ENCODE measurements at places on chromosomes 2 and 18.

GRCh38 chr2:217886720-217887309, 116.0 kb downstream of the TNS1 start:
- no peak for DNase-seq

DNA sequence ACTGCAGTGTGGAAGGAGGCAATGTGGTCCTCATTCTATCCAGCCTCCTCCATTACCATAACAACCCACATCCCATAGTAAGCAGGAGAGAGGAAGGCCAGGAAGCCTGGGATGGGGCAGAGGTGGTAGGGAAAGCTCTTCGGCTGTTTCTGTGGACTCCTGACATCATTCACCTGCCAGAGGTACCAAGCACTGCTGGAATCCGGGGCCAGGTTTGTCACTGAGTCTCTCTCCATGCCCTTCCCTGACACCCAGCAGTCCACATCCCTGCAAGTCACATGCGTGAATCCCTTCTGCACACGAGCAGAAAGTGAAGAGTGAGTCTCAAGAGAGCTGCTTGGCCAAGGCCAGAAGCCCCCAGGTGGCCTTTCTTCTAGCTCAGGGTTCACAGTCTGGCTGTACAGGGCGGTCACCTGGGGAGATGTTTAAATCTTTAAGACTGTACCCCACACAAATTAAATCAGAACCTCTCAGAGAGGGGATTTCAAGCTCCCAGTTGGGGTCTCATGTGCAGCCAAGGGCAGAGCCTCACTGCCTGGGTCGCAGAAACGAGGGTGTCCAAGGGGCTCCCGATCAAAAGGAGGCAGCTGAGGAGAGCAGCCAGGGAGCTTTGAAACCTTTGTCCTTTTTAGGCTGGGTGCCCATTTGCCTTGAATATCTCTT, 94.2 kb downstream of the ARMC9 start:
- no peak for DNase-seq

DNA sequence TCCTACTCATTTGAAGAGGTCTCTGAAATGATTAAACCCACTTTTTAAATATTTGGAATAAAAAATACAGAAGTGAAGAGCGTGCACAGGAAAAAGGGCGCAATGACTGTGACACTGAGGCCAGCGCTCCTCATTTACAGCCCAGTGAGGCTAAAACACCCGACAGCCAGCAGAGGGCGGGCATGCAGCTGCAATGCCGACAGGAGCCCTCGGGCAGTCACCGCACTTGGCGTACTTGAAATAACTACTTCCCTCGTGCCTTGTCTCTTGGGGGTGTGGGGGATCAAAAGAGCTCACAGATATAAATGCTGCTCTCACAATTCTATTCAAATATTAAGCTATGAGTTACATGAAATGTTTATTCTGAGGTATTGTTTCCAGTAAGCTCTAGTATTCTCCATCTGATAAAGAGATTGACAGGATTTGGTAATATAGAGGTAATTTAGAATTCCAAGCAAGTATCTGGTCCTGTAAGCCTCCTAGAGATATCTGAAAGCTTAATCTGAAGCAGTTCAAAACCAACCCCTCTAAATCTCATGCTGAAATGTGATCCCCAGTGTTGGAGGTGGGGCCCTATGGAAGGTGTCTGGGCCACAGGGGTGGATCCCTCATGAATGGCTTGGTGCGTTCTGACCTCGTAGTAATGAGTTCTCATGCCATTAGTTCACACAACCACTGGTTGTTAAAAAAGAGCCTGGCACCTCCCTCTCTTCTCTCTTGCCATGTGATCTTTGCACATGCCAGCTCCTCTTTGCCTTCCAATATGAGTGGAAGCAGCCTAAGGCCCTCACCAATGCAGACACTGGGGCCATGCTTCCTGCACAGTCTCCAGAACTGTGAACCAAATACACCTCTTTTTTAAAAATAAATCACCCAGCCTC, 93.6 kb downstream of the ZAP70 start:
- DNase-seq, result peak; percentile 9

DNA sequence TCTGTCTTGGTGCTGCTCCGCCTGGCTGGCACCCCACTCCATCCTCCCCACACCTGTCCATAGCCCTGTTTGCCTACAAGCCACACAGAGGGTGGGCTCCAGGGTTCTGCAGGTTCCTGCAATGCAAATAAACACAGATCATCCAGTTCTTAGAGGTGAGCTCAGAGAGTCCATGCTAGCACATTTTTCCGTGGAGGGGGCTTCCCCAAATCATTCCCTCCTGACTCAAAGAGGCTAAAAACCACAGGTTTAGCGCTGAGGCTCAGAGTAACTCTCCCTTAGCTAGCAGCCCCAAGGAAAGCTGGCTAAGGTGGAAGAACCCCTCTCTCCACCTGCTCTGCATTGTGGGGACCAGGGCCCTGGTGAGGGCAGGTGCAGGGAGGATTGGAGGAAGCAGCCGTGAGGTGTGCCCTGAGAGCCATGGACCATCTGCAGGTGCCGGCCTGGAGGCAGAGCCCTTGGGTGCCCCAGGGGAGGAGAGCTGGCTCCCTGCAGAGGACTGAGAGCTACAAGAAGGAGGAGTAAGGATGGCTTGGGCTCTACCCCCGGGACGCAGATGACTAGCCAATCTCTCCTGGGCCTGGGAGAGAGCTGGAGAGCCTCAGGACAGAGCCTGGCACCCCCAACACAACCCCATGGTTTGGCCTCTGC, 23.8 kb upstream of the TEX44 start:
- DNase-seq, result no peak

DNA sequence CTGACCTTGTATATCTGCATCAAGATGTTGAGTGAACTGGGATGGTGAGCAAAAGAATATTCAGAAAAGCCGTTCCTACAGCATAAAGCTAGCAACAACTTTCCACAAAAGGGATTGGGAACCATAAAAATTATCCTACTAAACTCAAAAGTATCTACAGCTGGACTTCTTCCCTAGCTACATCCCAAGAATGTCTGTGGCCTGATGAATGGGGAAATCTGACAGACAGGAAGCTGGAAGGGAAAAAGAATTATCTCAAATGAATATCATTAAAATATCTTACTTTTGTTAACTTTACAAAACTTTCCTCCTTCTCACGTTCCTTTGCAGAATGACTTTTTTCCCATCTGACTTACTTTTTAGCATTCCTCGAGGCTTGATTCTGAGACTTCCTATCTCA, 150.9 kb downstream of the PDE11A start:
- no peak for DNase-seq

GRCh38 chr2:143719406-143719805, 590.2 kb downstream of the ARHGAP15 start:
- DNase-seq, result no peak

GRCh38 chr2:225486236-225486635, 86.7 kb downstream of the NYAP2 start:
- DNase-seq, result no peak

DNA sequence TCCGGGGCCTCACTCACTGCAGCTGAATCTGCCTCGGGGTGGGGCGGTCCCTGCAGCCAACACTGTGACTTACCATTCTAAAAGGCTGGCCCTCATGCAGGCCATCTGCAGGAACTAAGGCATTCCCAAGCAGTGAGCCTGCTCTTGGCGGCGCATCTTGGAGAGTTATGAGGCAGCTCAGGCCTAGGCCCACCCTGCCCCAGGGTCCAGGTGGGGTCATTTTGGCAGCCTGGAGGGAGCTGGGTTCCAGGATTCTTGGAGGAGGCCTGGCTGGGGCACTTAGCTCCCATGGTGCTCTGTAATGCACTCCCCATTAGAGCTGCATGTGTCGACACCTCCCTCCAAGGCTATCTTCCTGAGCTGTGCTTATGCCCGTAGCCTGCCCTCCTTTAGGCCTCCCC, 14.8 kb upstream of the BIN1 start:
- DNase-seq, result no peak

GRCh38 chr2:107721178-107721577, 105.5 kb upstream of the RGPD4 start:
- no peak for DNase-seq

DNA sequence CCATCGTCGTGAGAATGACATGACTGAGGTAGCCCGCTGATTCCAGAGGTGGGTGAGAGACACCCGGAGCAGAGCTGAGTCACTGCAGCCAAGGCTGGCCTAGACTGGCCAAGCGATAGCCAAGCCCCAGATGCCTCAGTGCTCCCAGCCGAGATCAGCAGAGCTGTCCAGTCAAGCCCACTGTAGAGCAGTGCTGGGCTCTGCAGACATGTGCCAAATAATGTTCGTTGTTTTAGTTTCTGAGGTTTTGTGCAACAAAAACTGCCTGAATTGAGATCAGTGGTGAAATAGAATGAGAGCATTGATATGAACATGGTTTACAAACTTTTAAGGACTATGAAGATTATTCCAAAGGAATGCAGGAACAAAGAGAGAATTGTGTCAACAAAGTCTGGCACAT, 42.1 kb downstream of the INSIG2 start:
- no peak for DNase-seq

DNA sequence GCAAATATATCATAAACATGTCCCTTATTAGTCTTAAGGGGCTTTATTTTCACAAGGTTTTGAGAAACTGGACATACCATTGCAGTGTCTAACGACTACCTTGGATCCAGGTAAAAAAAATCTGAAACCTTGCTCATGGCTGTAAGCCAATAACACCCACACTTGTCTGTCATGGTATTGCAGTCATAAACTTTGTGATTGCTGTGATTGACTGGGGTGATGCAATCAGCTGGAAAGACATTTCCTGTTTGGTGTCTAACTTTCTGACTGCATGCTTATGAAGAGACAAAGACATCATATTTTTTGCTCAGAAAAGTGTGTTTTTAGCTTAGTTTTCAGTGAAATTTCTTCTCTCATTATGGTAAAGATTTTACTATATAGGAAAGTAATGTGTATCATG, 635.0 kb downstream of the TSN start:
- DNase-seq, result no peak

- no peak for DNase-seq
Measured at GRCh38 chr2:188975497-188976102, 1.4 kb downstream of the COL3A1 start.

GRCh38 chr2:54624591-54625071, 98.8 kb upstream of the EML6 start:
- no peak for DNase-seq

GRCh38 chr18:73839441-73839840, 308.2 kb downstream of the FBXO15 start:
- no peak for DNase-seq

- no peak for DNase-seq
Measured at GRCh38 chr2:84290537-84290936, 168.5 kb downstream of the SUCLG1 start.

DNA sequence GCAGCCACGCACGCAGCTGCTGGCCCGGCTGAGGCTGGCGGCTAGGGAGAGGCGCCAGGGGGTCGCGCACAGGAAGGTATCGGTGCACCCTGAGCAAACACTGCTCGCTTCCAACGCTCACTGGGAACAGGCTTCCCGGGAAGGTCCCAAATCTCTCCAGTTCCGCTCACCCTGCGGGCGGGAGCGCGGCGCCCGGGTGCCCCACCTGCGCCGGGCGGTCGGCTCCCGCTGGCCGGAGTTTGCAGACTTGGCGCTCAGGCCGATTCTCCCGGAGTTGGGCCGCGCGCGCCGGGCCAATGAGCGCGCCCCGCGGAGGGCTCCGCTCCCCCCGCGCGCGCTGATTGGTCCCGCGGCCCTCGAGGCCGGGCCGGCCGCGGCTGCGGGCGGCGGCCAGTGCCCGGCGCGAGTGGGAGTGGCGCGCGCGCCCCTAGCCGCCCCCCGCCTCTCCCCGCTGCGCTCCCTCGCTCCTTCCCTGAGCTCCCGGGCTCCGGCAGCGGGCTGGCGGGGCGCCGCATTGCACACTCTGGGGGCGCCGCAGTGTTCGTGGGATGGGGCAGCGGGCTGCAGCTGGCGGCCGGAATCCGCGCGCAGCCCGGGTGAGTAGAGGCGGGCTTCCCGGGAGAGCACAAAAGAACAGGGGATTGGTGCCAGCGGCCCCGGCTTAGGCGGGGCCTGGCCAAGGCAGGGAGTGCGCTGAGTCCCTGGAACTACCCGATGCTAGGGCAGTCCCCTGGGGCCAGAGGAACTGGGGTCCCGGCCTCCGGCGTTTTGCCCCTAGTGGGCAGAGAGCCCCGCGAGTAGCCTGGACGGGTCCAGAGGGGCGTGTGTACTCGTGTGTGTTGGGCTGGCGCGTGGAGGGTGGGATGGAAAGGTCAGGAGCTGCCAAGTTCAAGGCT, at the start of gene LYPD6:
Gene LYPD6 (plus strand): TSS at position 461 of the 896 bp plus-strand sequence. CDS start 107,122 bp downstream, outside the sequence.
- peak; percentile 60 for DNase-seq

DNA sequence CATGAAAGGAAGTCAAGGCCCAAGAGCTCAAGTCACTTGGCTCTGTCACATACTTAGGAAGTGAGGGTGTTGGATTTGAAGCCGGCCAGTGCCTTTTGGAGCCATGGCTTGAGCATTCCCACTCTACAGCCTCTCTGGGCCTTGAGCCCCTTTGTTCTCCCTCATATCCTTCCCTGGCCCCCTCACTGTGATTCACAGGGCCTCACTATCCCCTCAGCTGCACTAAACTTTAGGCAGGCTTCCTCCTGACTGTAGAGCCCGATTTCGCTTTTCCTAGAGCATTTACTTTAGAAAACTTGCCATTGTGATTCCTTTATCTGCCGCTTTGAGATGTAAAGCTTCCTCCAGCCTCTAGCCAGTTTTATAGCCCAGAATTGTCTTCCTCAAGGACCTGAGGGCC, 107.6 kb downstream of the FBXO15 start:
- no peak for DNase-seq

DNA sequence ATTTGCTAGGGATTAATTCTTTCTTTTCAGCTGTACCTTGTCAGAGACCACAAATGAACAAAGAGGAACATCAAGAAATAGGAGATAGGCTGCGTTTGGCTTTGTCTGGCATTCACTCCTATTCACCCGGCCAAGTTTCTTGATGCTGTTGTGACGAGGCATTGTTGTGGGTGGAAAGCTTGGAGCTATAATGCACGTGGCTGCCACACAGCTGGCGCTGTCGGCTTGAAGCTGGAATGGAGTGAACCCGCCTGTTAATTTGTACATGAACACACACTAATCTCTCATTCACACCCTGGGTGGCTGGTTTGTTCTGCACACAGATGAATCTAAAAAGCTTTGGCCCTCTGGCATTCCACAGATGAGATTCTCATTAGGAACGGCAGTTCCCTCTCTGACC, 274.9 kb upstream of the GYPC start:
- DNase-seq, result no peak

DNA sequence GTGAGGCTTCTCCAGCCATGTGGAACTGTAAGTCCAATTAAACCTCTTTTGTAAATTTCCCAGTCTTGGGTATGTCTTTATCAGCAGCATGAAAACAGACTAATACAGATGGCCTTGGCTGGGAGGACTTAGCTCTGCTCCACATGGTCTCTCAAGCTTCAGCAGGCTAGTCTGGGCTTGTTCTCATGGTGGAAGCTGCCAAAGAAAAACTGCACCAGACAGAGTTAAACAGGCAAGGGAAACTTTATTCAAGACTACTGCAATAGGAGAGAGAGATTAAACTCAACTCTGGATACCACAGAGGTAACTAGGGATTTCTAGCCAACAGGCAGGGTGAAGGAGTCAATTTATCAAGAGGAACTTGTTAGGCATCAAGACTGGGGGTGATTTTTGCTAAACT, 142.1 kb downstream of the CABLES1 start:
- no peak for DNase-seq

Data from SW 1271 (cell line).